ENCODE measurements at places on chromosomes 11 and 22. TPM values are rescaled to one million over a fixed set of nuclear protein-coding genes. Genes with fewer than 3 reads are reported as not detected.

The ELF5 gene
- total RNA-seq = not detected

The SMIM38 gene
- total RNA-seq = 0.60 TPM

The GLYATL2 gene
- not detected for total RNA-seq

The PHOX2A gene
- total RNA-seq = not detected

DNA sequence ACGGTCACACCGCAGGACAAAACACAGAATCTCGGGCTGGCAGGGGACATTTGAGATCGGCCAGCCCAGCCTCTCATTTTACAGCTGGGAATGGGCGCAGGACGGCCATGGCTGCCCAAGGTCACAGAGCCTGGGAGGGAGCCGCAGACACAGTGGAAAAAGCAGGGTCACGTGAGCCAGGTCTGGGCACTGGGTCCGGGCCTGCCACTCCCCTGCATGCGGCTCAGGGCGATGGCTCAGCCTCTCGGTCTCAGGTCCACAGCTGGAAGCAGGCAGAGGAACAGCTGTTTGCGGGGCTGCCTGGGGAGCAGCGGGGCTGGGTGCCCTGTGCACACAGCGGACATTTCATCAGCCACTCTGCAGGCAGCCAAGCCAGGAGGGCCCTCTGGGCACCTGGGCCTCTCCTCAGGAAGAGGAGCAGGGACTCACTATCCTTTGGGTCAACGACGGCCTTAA lies 10.4 kb upstream of the PPARA start:
- DNase-seq = no peak

GRCh38 chr22:27905653-27906052 lies 13.4 kb downstream of the PITPNB start:
- DNase-seq = no peak

DNA sequence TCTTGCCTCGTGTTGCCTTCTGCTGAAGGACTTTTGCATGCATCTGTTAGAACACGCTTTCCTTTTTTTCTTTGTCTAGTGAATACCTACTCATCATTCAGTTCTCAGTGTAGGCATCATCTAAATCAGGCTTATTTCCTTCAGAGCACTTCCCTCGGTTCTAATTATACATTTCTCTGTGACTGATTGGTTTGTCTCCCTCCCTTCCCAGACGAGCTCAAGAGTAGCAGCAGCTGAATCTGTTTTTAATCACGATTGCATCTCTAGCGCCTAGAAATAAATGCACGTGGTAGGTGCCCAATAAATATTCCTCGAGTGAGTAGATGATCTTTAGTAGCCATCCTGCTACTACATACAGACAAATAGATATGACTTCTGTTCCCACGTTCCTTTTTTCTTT lies 6.3 kb downstream of the CEP164 start:
- DNase-seq = no peak

DNA sequence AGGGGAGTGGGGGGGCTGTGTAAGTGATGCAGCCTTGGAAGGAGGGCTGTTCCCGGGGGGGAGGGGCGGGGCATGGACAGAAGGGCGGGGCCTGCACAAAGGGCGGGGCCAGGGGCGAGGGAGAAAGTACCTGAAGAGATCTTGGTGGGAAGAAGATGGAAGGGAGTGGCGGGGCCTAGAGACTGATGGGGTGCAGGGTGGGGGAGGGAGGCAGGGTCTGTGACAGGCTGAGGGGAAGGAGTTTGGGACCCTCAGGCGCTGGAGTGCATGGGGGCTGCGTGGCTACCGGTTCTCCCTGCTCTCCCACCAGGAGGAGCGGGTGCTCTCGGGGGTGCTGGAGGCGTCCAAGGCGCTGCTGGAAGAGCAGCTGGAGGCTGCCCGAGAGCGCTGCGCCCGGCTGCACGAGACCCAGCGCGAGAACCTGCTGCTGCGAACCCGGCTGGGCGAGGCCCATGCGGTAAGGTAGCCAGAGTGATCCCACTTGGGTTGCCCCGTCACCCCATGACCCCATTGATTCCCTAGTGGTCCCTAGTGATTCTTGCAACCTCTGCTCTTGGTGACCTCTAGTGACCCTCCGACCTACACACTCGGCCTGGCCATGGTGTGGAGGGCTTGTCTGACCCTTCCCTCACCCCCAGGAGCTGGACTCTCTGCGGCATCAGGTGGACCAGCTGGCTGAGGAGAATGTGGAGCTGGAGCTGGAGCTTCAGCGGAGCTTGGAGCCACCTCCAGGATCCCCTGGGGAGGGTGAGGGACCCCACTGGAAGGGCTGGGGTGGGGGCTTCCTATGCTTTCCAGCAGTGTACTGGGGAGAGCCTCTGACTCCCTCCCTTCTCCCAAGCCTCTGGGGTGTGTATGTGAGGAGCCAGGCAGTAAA lies 3.1 kb downstream of the CCDC88B start:
- no peak for DNase-seq

- DNase-seq = no peak
These were observed 30.1 kb downstream of the GGTLC2 start for GRCh38 chr22:22674467-22674866.

- no peak for DNase-seq
These were observed 162.7 kb downstream of the NTM start for GRCh38 chr11:131533149-131533548.
